ENCODE measurements at places on chromosomes 12 and 14.

DNA sequence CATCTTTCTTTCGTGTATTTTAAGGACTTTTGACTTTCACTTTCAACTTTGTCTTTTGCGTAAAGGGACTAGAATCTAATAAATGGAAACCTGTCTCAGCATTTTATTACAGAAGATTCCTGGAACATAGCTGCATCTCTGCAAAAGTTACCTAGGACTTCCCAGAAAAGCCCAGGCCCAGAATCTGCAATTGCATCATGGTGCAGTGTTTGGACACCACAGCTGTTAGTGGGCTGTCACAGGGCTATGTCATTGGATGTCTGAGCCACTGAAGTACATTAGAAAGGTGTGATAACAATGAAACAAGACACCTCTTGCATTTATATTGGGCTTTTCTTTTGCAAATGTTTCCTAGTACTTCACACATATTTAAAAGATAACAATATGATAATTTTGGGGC is 199.9 kb upstream of the IGF1 start:
- no peak for DNase-seq

- peak; percentile 54 for DNase-seq
Measured at GRCh38 chr14:61298824-61299223, 17.7 kb upstream of the TMEM30B start.

DNA sequence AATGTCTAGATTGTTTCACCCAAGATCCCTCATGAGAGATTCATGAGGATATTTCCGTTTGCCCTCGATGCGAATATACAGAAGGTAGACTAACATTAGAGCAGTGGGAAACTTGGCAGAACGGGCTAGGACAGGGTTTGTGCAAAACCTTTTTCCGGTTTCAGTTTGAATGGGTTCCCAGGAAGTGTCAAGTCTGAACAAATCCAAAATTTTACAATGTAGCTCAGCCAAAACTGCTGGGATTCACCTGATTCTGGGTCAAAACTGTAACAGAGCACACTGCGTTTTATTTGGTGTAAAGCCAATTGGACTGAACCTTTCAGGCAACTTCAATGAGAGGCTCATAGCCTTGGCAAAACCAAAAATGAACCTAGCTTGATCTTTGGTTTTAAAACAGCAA is 337.8 kb upstream of the DIO2 start:
- no peak for DNase-seq

GRCh38 chr14:63982156-63982555 is 129.4 kb downstream of the SYNE2 start:
- no peak for DNase-seq

DNA sequence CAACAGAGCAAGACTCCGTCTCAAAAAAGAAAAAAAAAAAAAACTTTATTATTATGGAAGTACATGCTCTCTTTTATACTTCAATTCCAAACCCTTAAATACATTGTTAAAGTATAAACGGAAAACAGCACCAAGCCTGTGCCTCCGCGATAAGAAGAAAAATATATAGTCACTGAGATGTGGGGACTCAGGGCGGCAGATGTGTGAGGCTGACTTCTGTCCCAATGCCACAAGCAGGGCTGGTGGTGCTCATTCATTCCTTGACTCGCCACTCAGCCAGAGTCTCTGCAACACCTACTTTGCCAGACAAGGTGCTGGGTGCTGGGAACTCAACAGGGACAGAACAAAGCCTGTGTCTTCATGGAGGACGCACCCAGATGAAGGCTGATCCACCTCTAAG is 13.8 kb downstream of the LGMN start:
- no peak for DNase-seq

GRCh38 chr14:58738189-58738836 is 100.6 kb downstream of the DACT1 start:
- DNase-seq, result no peak

DNA sequence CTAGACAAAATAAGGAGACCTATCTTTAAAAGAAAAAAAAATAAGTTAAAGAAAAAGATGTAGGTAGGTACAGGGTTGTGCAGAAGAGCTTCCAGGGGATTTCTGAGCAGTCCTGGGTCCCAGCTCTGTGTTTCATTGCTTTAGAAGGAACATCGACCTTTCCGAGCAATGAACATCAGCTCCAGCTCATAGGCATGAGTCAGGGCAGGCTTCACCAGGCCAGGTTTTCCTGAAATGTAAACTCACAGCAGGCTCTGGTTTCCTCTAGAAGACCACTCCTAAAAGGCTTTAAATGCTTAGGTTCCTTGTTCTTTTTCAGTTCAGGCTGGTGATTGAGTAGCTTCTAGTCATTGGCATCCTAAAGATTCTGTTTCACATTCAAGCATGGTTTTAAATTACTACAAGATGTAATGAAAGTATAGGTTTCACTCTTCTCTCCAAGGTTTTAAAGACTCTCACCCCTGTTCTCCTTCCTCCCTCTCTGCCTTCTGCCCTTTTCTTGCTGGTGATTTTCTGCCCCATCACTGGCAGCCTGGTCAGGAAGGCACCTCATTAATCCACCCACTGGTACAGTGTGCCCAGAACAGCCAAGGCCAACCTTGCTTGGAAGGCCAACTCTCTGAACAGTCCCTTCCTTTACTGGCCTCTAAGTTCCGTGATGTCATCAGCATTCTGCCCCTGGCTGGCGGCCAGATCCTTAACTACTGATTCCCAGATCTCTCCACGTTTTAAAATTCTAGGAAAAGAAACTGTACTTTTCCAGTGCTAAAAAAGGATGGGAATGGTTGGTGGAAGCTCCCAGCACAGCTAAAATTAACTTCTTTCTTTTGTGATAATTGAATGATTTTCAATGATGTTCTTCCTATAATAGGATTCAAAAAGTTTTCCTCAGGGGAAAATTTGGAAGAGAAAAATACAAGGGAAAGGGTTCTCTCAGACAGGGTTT is 109.4 kb upstream of the HIF1A start:
- DNase-seq, result no peak

DNA sequence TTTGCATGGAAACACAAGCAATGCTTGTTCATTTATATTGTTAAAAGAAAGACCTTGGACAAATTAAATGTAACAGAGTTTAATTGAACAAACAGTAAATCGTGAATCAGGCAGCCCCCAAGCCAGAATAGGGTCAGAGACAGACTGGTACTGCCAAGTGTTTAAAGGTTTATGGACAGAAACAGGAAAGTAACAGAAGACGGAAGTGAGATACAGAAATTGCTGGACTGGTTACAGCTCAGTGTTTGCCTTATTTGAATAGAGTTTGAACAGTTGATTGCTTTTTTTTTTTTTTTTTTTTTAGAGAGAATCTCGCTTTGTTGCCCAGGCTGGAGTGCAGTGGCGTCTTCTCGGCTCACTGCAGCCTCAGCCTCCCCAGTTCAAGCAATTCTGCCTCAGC is 50.3 kb downstream of the DAO start:
- no peak for DNase-seq

GRCh38 chr14:70881549-70882177 is 25.6 kb upstream of the PCNX1 start:
- no peak for DNase-seq

- DNase-seq, result no peak
Measured at GRCh38 chr12:57241402-57242310, 9.3 kb downstream of the STAC3 start.

- no peak for DNase-seq
Measured at GRCh38 chr12:13534242-13534641, 337.7 kb downstream of the EMP1 start.

GRCh38 chr14:69865701-69866365 is 13.4 kb upstream of the SMOC1 start:
- DNase-seq, result no peak

DNA sequence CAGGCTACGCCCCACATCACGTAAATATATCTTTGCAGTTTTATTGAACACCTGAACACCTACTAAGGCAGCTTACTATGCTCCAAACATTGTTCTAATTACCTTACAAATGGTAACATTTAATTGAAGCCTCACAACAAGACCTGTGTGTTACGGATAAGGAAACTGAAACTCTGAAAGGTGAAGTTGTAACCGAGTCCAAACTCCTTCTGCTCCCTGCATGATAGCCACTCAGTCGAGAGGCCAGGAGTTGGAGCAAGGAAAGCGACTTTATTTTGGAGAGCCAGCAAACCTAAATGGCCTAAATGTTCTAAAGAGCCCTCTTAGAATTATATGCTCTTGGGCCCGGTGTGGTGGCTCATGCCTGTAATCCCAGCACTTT is 12.6 kb upstream of the TRPV4 start:
- no peak for DNase-seq

DNA sequence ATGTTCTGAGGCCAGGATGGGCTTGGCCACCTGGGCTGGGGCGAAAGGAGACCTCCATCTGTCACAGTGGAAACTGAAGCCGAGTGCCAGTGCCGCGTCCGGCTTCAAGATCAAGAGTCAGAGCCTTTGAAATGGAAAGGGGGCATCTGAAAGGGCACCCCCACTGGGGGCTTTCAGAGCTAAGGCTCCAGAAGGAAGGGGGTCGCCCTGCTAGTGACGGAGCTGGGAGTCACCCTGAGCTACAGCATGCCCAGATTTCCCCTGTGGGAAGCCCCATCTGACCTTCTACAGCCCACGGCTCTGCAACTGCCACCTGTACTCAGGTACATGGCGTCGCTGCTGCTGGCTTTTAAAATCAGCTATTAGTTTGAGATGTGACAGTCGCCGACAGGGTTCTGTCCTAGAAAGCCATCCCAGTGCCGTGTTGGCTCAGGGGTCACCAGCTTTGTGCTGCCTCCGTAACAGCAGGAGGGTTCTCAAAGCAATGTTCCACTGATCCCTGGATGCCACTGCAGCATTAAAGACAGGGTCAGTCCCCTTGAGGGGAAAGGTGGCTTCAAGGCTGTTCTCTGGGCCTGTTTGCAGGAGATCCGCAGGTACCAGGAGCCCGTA is 31.5 kb downstream of the CCNK start:
- no peak for DNase-seq

DNA sequence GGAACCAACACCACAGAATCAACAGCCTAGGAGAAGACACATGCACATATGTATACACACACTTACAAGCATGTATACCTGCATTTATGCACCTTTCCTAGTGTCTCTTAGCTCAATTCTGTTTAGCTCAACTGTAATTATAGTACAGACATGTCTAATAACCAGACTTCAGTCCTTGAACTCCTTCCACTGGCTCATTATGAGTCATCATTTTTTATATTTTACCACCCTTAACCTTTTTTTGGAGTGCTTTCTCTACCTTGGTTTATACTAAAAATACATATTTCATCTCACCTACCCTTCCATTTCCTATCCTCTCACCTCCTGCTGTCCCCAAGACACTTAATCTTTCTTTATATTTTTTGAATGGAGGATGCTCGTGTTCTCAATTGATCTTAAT is 110.4 kb downstream of the ARID2 start:
- DNase-seq, result no peak

DNA sequence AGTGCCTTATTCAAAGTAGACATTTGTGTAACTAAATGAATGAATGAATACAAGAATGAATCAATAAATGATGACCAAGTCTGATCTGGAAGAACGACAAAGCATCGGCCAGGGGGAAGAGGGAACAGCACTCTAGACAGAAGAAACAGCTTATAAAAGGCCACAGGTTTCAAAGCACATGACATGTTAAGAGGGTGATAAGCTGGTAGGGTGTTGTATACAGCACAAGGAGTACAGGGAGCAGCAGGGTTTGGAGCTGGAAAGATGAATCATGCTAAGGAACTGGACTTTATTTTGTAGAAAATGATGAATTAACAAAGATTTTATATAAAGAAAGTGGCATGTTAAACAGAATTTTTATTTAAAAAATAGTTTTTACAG is 302.5 kb downstream of the NUAK1 start:
- no peak for DNase-seq

- DNase-seq, result no peak
Measured at GRCh38 chr14:35337269-35338255, 45.4 kb downstream of the PSMA6 start.

GRCh38 chr14:49545716-49546115 is 40.5 kb downstream of the RPS29 start:
- DNase-seq, result no peak

- DNase-seq, result no peak
Measured at GRCh38 chr12:69129017-69129416, 110.4 kb upstream of the CPSF6 start.

DNA sequence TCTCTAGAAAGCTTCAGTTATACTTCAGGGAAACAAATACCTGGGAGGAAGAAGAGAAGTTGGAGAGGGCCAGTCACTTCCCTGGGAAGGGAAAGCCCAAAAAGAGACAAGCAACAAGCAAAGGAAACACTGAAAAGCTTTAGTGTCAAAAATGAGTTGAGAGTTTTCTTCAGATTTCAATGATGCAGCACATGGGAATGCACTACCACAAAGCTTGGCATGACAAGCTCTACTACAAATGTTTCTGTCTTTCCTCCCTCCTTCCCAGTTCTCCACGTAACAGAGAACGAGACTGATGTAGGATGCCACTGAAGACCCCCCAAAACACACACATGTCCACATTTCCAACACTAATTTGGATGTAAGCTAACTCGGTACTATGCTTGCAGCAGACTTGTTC is 26.8 kb upstream of the ADAMTS20 start:
- no peak for DNase-seq

- DNase-seq, result no peak
Measured at GRCh38 chr12:125564753-125565152, 499.5 kb downstream of the AACS start.

DNA sequence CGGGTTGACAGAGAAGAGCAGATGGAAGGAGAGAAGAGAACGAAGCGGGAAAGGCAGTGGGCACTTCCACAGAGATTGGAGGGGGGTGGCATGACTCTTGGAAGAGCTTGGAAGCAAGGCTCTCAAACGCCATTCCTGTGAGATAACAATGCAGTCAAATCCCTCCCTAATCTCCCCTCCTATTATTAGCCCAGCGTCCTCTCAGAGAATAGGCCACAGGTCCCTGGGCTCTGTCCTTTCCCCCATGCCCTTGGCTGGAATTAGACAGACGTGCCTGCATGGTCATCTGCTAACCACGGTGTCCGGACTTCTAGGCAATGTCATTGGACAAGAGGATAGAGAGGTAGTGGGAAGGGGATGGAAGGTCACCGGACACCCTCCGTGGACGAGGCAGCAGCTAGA is 8.0 kb upstream of the MYH7 start:
- DNase-seq, result no peak

GRCh38 chr12:129269756-129270495 is 416.6 kb downstream of the GLT1D1 start:
- no peak for DNase-seq

DNA sequence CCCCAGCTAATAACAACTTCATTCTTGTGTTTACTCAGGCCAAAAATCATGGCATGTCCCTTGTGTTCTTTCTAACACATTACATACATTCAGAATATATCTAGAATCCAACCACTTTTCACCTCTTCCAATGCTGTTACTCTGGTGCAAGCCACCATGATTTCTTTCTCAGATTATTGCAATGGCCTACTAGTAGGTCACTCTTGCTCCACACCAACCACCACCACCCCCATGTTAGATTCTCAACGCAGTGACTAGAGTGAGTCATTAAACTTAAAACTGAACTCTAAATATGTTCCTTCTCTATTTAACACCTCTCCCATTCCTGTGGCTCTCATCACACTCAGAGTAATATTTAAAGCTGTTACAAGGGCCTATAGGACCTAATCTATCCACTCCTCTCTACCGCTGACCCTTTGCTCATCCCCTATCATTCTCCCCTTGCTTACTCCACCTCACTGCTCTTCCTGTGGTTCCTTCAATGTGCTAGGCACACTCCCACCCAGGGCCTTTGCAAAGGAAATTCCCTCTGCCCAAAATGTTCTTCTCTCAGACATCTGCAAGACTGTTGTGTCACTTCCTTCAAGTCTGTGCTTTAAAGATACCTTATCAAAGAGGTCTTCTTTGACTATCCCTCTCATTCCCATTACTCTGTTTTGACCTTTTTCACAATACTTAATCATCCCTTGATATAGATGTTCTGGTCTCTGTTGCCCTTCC is 6.6 kb downstream of the RTN1 start:
- DNase-seq, result no peak

Data from CD4-positive, alpha-beta T cell treated with Interleukin-6 for 4 hours (primary cell).